Suppressor macrophage treated with lipopolysaccharide for 1 hour (primary cell): ENCODE measurements at places on chromosomes 13 and 19.

DNA sequence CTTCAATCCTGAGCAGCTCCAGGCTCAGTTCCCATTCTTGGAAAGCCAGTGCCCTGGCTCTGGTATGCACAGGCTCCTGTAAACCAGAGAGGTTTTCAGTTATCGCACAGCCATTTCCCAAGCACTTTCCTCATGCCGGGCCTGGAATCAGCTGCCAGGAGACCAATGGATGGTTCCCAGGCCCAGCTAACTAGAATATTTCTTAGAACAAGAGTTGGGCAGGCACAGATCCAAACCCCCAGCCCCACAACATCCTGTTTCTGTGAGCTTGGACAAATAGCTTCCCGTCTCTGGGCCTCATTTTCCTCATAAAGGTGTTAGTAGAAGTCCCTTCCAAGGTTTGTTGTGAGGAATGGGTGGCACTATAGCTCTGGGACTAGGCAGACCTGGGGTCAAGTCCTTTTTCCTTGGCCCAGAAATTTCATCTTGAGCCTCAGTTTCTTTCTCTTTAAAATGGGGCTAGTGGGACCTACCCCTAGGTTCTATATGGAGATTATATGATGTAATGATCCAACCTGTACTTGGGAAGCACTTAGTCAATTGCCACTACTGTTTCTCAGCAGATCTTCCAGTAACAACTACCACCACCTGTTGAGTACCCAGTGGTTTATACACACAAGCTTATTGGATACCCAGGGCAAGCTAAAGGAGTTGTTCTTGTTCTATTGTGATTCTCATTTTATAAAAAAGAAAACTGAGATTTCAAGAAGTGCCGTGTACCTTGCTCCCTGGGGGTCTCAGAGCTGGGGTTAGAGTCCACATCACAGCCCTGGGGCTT lies 5.1 kb upstream of the CCDC97 start:
- DNase-seq, result no peak

DNA sequence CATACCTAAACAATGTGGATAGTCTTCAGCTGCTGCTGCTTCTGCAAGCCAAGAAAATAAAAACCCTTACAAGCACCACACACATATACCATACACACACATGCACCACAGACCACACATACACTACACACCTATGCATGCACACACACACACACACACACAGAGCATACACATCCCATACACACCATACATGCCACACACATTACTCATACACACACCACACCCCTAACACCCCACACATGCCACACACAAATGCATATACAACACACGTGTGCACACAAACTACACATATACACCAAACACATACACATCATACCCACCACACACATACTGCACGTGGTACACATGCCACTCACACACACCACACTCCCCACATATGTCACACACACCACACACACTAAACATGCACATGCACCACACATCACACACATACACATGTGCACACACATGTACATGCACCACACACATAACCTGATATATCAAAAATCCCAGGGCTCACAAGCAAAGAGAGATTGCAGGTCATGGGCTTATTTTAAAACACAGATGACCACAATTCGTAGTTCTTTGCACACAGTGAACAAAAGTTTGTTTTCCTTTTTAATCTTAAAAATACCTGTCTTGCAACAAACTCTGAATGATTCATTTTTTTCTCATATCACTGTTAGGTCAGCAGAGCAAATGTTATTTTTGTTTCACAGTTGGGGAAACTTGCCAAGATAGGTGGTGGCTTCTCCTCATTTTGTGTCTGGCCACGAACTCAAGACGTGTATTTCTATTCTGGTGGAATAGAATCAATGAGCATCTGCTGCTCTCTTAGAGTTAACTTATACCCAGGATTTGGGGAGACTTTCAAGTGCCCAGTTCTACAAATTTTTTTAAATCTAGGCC lies 456.6 kb downstream of the FGF9 start:
- DNase-seq, result no peak

- no peak for DNase-seq
Observed at GRCh38 chr13:61935710-61936109, 520.1 kb upstream of the PCDH20 start.

GRCh38 chr19:43395561-43395960 lies 19.1 kb upstream of the TEX101 start:
- DNase-seq, result no peak

GRCh38 chr19:31332096-31332495 lies 17.1 kb downstream of the TSHZ3 start:
- no peak for DNase-seq

GRCh38 chr13:112454648-112455334 lies 78.6 kb downstream of the SPACA7 start:
- DNase-seq, result peak; percentile 15

GRCh38 chr13:89401264-89401675 lies 1730.1 kb downstream of the SLITRK5 start:
- DNase-seq, result peak; percentile 96

DNA sequence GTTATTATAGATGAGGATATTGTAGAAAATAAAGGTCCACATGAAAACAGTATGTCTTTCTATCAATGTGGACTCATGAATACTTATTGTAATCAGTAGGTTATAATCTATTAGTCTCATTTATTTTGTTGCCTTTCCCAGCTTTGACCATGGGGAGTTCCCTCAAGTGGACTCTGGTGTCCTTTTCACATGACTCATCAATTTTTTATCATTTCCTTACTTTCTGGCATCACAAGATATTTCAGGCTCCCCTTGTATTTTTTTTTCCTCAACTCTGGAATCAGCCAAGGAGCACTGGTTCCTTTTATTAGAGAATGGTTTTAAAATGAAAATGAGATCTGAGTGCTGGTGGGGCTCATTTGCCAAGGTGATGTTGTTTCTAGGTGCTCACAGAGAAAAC lies 63.4 kb upstream of the DIAPH3 start:
- DNase-seq, result no peak

DNA sequence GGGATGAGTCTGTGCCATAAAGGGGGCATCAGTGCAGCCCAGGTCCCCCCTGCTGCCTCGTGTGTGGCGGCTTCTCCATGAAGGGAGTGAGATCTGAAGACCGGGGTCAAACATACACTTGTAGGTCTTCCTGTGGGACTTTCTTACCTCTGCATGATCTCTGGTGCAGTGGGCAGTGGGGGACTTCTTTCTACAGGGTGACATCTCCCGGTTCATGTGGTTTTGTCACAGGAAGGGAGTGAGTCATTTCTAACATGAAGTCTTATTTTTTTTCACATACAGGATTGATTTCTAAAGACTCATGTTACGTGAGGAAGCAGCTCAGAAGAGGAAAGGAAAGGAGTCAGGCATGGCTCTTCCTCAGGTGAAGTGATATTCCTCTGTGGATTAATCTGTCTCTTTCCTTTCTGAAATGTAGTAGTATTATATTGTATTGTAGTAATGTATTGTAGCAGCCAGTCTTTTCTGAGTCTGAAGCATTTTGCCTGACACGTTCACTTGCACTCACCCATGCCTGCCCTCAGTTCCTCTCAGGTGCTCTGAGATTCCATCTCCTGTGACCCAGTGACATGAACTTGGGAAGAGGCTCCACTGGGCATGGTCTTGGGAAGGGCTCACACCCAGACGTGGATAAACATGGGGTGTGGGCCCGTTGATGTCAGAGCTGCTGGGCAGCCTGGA lies 15.7 kb downstream of the ZNF808 start:
- peak; percentile 37 for DNase-seq

DNA sequence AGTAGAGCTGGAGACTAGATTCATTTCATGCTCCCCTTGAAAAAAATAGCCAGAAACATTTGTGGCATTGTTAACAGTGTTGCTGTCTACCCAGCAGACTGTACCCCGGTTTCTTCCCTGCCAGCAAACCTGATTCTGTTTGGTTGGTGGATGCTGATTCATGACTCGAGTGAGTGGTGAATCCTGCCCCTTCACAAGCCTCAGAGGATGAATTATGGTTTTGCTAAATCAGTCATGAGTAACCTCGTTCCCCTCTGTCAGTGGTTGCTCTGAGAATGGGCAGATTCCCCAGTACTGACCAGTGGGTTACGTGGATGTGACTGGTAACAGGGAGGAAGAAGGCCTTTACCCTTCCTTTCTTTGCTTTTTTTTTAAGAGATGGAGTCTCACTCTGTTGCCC lies 10.1 kb downstream of the NLRP12 start:
- DNase-seq, result peak; percentile 46
